ENCODE measurements at places on chromosomes 16 and 17. TPM values are rescaled to one million over a fixed set of nuclear protein-coding genes. Genes with fewer than 3 reads are reported as not detected.

The GAS7 gene
- 0.35 TPM for total RNA-seq

The HCRT gene
- total RNA-seq: not detected

The LONP2 gene
- 52.1 TPM for total RNA-seq

The CACNG3 gene
- not detected for total RNA-seq

The PPP1R27 gene
- total RNA-seq: not detected

The CDH5 gene
- total RNA-seq: not detected

The PMFBP1 gene
- total RNA-seq: 1.8 TPM

The TENT4B gene
- 17.5 TPM for total RNA-seq

The ANKS3 gene
- total RNA-seq: 10.2 TPM

The SPATA33 gene
- total RNA-seq: 8.1 TPM

The SLC13A5 gene
- not detected for total RNA-seq

The KRT222 gene
- total RNA-seq: not detected

The PRR14 gene
- 78.4 TPM for total RNA-seq

The GALR2 gene
- total RNA-seq: 0.40 TPM

The AURKB gene
- total RNA-seq: 160 TPM

GRCh38 chr16:23608194-23608593 lies 12.1 kb upstream of the NDUFAB1 start:
- DNase-seq: no peak

DNA sequence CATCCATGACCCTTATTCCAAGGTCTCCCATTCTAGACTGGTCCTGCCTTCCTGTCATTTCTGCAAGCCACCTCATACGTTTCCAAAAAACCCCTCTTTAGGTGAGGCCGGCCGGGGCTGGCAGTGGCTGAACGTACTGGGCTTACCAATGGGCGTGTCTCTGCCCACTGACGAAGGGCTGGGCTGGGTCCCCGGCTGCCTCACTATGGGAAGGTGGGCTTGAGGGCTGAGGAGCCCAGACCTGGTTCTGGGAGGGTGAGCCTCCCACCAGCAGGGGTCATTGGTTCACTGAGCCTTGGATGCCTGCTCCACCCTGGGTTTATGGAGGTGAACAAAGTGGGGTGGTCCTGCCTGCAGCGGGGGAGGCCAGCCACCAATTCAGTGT lies 19.9 kb downstream of the KDM8 start:
- no peak for DNase-seq

- peak; percentile 47 for DNase-seq
Measured at GRCh38 chr17:82647593-82648164, 565 bp downstream of the WDR45B start.

DNA sequence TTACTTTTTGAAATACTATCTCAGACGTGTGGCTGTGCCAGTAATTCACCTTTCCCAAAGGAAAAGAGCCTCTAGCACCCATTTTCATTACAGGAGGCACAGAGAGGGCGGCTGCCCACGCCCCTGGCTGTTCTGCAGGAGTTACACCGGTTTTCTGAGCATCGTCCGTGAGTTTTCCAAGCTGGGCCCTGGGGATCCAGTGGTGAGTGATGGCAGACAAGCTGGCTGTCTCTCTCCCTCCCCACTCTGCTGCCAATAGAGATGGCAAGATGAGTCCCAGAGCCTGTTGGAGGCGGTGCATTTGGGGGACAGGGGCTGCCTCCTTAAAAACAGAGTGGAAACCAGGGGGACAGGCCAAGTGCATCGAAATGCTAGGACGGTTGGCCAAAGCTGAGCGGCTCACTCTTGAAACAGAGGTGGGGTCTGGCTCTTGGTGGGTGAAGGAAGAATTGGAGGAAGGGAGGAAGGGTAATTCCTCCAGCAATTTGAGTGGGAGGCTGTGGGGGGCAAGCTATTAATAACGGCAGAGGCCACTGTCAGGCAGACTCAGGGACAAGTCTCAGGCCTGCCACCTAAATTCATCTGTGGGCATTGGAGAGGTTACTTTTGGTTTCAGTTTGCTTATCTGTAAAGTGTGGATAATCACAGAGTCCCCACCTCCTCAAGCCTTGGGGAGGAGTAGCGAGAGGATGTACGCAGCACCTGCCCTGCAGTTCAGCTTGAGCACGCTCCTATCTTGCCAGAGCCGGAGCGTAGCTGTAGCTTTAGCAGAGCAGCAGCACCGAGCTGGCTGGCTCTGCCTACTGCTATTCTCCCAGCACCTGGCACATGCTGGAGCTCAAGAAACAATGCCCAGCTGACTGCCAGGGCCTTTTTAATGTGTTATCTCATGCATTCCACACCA lies 7.5 kb upstream of the NOS2 start:
- DNase-seq: peak; percentile 83

- no peak for DNase-seq
Measured at GRCh38 chr17:43599835-43600234, 53.7 kb upstream of the ETV4 start.

- peak; percentile 69 for DNase-seq
Measured at GRCh38 chr17:49365667-49366066, 3.6 kb upstream of the ZNF652 start.

DNA sequence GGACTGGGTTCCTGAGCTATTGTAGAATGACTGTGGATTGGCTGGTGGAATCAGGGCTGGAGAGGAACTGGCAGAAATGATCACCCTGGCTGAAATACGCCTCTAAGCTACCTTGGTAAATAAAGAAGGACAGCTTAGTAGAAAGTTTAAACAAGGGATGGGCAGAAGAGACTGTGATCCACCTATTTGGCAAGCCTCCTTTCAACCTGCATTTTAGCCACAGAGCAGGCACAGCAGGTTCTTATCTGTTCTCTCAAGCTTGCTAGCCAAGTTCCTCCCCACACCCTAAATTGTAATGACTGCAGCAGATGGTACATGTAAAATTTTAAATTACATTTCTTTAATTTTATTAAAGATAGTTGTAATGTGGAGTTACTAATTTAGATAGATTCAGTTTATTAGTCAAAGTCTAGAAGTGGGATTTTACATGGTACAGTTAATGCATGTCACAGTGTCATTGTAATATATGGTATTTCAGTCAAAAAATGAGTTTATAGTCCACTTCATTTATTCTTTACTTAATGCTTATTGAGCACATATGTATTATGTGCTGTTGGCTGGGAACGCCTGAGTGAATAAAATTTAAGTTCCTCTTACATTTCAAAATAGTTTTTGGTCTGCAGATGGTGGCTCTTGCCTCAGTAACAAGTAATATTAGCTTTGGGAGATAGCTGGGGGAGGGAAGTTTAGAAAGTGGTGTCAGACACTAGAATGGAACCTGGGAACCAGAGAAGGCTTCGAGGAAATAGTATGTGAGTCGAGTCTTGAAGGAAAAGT lies 11.2 kb downstream of the EPN2 start:
- DNase-seq: no peak

DNA sequence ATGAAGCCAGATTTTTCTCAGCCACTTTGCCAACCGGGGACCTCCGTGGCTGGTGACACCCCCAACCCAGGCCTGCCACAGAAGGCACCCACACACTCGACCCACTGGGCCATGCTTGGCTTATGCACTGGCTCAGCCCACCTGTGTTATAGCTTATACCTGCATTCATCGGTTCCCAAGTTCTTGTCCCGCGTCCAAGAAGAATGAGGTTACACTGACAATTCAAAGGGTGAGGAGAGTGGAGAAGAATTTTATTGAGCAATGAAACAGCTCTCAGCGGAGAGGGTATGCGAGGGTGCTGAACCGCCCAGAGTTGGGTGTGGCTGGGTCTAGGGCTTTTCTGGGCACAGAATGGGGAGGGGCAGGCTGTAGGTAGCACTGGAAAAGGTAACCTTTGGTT lies 22.2 kb upstream of the CDH15 start:
- no peak for DNase-seq

DNA sequence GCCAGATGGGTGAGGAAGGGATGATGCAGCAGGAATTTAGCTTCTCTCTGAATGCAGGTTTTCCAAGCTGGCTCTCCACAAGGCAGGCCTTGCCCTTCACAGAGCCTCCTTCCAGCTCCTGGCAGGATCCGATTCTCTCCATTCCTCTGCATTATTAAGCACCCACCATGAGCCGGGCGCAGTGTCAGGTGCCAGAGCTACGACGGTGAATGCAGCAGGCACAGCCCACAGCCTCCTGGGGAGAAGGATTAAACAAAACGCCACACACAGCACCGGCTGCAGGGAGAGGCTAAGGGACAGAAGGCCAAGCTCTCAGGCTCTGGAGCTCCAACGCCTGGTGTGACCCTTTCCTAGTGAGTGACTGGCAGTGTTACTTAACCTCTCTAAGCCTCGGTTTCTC lies 7.1 kb upstream of the MT2A start:
- DNase-seq: no peak

DNA sequence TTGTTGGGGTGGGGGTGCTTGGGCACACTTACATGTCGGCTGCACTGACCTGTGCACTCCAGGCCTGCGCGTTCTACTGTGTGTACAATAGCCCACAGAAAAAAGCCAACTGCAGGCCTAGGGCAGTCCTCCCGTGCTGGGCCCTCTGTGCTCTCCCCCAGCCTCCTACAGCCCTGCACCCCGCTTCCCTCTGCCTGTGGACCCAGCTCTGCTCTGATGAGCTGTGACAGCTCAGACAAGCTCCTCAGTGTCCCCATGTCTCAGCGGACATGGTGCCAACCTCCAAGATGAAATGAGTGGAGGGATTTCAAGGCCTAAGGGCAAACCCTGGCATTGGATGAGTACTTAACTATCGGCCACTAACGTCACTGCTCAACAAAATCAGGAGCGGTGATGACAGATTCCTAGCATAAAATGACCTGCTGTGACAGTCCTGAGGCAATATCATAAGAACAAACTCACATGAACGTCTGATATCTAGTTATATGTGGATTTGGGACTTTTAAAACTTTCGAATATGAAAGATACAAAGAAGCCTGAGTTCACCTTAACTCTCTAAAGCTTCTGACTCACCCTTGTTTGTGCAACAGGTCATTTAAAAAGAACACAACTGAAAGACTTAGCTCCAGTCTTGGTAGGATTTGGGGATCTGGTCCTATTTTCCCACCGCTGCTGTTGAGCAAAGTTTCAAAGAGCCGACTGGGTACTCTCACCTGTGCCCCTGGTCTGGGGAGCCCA lies 34.7 kb downstream of the CCDC57 start:
- no peak for DNase-seq

DNA sequence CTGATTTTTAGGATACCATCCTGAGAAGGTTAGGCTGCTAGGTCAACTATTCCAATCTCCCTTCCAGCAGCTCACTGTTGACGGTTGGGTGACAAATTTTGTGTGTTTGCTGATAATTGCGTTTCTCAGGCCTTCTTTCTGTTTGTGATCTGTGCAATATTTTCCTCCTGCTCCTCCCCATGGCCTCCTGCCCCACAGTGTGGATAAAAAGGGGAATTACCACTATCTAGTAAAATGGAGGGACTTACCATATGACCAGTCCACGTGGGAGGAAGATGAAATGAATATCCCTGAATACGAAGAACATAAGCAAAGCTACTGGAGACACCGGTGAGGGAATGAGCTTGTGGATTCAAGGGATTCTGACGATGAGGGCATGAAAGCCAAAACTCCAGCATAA lies 9.2 kb downstream of the CHD3 start:
- DNase-seq: no peak

- DNase-seq: peak; percentile 24
Measured at GRCh38 chr16:1105888-1106620, 10.0 kb upstream of the C1QTNF8 start.

- peak; percentile 83 for DNase-seq
Measured at GRCh38 chr16:17369421-17370222, 101.1 kb downstream of the XYLT1 start.

- no peak for DNase-seq
Measured at GRCh38 chr16:88835383-88835782, 21.4 kb downstream of the GALNS start.

GRCh38 chr17:7843536-7844291 lies 9.7 kb downstream of the KDM6B start:
- DNase-seq: peak; percentile 86

GRCh38 chr16:21159281-21159951 lies 942 bp downstream of the LDAF1 start:
- no peak for DNase-seq

GRCh38 chr17:64537488-64537887 lies 30.7 kb downstream of the CEP95 start:
- DNase-seq: no peak

- no peak for DNase-seq
Measured at GRCh38 chr16:27859020-27859419, 204.5 kb downstream of the GSG1L start.

DNA sequence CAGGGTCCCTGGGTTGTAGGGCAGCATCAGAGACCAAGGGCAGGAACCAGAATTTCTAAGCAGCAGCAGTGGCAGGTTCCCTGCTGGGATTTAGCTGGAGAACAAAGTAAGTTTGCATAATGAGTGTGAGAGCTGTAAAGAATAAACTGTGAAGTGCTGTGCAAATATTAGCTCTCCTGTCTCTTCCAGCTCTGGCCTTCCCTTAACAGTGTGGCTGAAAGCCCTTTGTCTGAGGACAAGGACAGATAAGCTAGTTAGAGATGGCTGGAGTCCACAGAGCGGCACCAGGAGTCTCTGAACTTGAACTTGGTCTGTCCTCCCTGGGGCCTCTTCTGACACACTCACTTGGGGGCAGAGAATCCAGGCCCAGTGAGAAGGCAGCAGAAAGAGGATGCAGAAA lies 98.2 kb upstream of the WSCD1 start:
- no peak for DNase-seq

GRCh38 chr16:24367186-24367710 lies 111.1 kb downstream of the CACNG3 start:
- DNase-seq: no peak

GRCh38 chr17:29577385-29578211 lies 9.1 kb downstream of the TP53I13 start:
- DNase-seq: no peak

DNA sequence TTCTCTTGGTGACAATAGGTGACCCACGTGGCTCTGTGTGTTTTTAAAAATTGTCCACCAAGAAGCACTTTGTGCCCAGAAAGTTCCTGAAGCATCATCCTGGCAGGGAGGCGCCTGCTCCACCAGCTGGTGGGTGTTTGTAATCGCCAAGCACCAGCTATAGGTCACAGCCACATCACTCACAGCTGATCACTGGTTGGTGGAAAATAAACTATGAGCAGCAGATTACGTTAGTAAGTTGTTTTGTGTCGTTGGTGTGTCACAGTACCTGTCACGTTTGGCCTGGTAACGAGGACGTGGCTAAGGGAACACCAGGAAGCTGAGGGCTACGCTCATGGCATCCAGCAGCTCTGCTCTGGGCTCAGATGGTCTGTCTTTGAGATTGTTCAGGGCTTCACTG lies 10.1 kb downstream of the MRM3 start:
- no peak for DNase-seq

GRCh38 chr17:9968881-9969280 lies 63.8 kb upstream of the RCVRN start:
- DNase-seq: no peak

GRCh38 chr17:47423406-47424295 lies 99.9 kb downstream of the EFCAB13 start:
- DNase-seq: no peak

DNA sequence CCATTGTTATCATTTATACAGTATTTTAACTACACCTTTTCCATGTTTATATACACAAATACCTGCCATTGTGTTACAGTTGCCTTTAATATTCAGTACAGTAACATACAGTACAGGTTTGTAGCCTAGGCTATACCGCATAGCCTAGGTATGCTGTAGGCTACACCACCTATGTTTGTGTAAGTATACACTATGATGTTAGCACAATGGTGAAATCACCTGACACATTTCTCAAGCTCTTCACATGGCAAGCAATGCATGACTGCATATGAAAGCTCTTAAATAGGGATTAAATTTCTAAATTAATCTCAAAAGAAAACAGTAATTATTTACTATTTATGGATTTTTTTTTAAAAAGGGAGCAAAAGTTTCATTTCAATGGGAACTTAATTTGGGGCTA lies 12.0 kb downstream of the LRRC37B start:
- DNase-seq: no peak
